Inflammatory macrophage treated with lipopolysaccharide for 4 hours (primary cell): ENCODE measurements at places on chromosomes 1 and 21.

DNA sequence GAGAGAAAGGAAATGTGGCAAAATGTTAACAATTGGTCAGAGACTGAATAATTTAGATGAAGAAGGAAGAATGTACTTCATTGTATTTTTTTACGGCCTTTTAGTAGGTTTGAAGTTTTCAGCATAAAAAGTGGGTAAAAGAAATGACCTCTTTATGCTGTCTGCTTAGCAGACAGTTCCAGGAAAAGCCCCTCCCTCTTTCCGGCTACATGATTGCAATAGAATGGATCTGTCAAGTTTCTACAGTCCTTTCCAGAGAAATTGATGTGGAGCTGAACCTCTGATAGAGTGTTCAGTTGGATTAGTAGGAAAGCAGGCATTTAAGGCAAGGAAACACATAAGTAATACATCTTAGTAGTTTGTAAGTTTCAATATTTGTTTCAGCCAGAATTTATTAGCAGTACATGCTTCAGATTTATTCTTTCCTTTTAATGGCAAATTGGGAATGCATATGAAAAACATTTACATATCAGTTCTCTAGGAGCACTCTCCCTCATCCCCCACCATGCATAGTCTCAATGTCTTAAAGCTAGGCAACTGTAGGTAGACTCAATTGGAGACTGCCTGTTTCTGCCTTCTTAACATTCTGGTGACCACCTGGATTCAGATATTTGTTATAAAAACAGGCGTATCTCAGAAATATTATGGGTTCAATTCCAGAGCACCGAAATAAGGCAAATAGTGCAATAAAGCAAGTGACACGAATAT is 36.4 kb downstream of the HS2ST1 start:
- DNase-seq, result no peak

GRCh38 chr1:225453797-225454648 is 26.2 kb upstream of the LBR start:
- DNase-seq, result peak; percentile 39

DNA sequence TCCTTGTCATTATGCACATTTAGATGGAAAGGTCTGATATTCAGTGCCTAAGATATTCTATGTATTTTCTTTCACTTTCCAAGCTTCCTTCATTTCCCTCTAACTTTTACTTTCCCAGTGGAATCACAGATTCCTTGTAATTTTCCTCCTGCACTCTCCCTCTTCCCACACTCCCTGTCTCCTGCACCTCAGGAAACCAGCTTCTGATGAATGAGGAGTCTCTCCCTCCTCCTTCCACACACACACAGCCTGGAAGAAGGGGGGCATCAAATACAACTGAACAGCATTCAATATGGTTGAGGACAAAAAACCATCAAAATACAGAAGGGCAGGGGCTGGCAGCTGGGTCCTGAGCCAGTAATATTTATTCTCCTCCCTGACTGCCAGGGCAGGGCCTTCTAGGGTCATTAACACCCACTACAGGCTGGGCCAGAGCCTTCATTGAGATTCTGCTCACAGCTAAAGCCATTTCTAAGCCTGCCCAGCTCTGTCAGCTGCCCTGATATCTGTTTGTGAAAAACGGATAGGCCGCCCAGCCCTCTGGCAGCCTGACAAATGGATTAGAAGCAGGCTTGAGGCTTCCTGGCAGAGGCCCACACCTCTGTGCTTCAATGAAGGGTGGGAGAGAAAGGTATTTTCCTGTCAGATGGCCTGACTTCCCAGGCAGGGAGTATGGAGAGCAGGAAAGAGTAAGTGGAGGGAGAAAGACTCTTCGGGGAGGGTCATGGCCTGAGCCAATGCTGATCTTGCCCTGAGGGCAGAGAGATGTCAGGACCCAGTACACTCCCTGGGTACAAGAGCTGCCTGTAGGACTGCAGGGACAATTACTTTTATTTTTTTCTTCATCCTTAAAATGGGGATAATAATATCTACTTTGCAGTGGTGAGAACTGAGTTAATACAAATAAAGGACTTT is 138.9 kb upstream of the SPATA6 start:
- DNase-seq, result no peak

- no peak for DNase-seq
Observed at GRCh38 chr1:9378801-9379200, 86.1 kb downstream of the SPSB1 start.

GRCh38 chr1:154863315-154864174 is 6.5 kb downstream of the KCNN3 start:
- peak; percentile 33 for DNase-seq
